ENCODE measurements at places on chromosomes 11 and 22. TPM values are rescaled to one million over a fixed set of nuclear protein-coding genes. Genes with fewer than 3 reads are reported as not detected.

Gene TMEM191B
- 0.47 TPM for total RNA-seq

Gene NUP98
- total RNA-seq: 45.6 TPM

Gene RAG2
- not detected for total RNA-seq

Gene SLC1A2
- total RNA-seq: 2.0 TPM

Gene CRACR2B
- total RNA-seq: 0.70 TPM

Gene SCN4B
- not detected for total RNA-seq

Gene USP35
- total RNA-seq: 8.5 TPM

Gene OR5B12
- not detected for total RNA-seq

Gene PRR33
- not detected for total RNA-seq

Gene MEI1
- total RNA-seq: 6.7 TPM

Gene RAB3IL1
- total RNA-seq: 28.1 TPM

Gene LRRN4CL
- 5.3 TPM for total RNA-seq

Gene SMIM35
- not detected for total RNA-seq

Gene FXYD6
- 0.68 TPM for total RNA-seq

Gene RFPL1
- not detected for total RNA-seq
